ENCODE measurements at places on chromosomes 2 and 18.
A peak's percentile ranks its signal among the peaks of the same experiment; 100 is the strongest.

DNA sequence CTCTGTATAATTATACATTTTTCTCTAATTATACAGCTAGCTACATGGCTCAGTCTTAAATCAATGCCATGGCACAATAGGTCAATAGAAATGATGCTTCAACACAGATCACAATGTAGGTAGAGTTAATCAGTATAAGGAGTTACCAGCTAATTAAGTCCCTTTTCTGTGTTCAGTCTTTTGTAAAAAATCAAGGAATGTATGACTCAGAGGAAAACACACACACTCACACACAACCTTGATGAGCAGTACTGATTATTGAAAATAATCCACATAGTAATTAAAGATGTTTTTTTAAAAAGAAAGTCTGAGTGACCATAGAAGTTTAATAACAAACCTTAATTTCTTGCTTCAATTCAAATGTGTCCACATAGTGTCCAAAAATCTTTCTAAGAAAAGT is 691.3 kb downstream of the LRP1B start:
- no peak for DNase-seq

DNA sequence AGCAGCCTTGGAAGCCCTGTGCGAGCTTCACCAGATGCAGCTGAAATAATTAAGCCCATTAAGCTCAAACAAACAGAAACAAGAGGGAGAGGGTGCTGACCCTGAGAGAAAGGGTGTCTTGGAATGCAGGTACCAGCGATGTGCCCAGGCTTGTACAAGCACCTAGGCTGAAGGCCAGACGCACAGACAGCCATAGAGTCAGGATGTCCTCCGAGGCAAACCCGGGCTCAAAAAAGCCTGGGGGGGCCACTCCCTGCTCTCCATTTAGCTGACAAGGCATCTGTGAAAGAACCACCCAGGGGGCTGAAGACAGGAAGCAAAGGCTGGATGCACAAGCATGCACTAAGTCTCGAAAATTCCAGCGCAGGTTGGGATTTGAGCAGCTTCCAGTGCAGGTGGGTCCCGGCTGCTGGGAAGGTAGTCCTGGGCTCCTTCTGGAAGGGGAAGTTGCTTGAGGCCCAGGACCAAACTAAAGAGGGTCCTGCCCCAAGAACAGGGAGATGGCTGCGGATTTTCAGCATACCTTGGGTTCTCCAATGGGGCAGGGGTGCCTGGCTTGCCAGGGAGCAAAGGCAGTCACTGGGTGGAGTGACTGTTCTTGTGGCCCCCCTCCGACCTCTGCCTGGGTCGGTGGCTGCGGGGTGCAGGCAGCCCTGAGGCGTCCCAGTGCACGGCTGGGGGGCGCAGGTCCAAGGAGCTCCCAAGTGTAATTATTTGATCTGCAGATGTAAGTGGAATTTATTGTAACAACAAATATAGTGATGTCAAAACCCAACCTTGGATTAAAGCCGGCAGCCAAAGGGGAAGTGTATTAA is 5.9 kb downstream of the GBX2 start:
- no peak for DNase-seq

GRCh38 chr2:203915256-203915655 is 21.3 kb upstream of the ICOS start:
- DNase-seq: no peak

- DNase-seq: no peak
These were observed 124.1 kb downstream of the LNPK start for GRCh38 chr2:175877845-175878544.

DNA sequence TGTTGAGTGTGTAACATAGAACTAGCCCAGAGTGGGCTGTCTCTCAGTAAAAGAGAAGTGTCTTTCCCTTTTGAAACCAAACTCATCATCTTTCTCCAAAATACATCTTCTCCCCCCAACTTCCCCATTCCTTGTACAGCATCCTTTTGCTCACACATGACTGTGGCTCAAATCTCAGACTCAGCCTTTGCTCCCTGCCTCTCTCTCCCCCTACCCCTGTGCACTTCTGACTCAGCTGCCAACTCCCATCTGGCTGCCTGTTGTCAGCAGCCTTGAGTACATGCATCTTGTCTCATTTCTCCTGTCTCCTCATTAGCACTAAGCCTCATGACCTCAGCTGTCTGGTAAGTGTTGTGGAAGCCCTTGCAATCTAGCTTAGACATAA is 18.1 kb upstream of the MGAT4A start:
- DNase-seq: no peak

GRCh38 chr2:227406177-227407031 is 18.7 kb upstream of the SCYGR1 start:
- peak; percentile 73 for DNase-seq

DNA sequence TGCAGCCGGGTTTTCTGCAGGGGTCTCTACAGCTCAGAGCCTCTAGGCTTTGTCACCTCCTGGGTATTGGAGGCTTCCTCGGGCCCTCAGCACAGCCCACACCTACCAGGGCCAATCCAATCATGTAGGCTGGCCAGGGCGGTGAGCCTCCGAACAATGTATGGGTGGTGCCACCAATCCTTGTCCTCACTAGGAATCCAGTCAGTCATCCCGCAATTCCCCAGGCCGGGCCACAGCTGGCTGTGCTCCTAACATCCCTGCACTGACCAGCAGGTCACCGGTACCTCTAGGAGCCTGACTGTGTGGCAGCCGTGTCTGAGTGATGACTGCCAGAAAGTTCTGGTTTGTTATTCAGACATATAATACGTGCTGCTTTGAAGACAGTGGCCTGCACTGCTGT is 129.4 kb downstream of the SH3RF3 start:
- no peak for DNase-seq

DNA sequence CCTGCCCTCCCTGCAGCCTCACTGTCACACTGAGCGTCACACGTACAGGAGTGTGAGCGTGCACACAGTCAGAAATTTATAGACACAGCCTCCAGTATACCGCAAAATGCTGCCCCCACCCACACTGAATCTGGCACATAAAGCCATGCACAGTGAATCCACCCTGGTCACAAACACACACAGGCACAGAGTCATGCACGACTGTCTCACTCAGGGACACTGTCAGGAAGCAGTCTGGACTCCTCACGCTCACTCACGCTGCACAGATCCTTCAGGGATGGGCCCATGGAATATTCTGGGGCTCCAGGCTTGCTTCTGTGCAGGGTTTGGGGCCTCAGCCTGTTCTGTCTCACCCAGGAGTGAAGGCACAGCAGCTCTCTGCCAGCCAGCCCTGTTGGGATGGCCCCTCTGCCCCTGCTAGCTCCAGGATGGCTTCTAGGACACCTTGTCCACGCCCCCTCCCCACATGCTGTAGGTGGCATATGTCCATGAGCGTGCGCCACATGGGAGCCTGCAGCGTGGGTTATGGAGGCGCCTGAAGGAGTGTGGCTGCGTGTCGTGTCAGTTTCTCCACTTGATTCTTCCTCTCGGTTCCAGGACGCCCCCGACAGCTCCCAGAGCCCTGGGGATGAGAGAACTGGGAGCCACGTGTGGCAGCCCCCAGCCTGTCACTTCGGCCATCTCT is 175.8 kb downstream of the CELF4 start:
- DNase-seq: no peak

DNA sequence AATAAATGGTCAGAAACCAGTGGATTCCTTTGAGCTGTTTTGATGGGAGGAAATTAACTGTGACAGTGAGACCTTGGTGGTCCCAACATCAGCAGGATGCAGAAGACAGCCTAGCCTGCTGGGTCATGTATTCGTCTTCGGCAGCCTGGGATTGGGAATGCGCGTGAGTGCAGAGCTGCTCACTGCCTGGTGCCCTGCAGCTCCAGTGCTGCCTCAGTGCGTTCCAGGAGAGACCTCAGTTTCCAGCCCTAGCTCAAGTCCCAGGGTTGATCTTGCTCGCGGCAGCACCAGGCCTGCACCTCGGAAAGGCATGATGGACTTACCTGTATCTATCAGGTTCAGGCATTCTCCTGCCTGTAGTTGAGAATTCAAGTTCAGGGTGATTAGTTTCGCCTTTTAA is 203.9 kb downstream of the SH3RF3 start:
- no peak for DNase-seq

DNA sequence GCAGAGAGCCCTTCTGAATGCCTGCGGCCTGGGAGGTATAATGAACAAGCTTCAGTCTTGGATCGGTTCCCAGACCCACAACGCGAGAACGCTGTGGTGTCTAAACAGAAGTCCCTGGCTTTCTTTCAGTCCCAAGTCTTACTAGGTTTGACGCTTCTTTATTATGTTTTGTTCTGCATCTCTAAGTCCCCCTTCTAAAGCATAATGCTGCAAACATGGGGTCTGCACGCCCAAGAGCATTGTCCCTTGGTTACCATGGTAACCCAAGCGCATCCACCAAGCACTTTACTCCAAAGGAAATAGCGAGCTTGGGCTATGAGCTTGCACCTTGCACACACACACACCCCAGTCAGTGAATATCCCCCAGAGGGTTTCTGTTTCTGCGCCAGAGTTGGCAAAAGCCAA is 193.7 kb downstream of the INO80D start:
- peak; percentile 41 for DNase-seq

- no peak for DNase-seq
These were observed 36.0 kb downstream of the GALNT3 start for GRCh38 chr2:165757906-165758675.

GRCh38 chr2:20757405-20758090 is 65.4 kb downstream of the LDAH start:
- DNase-seq: no peak

- no peak for DNase-seq
These were observed 206.0 kb downstream of the NCK2 start for GRCh38 chr2:105950521-105951383.

DNA sequence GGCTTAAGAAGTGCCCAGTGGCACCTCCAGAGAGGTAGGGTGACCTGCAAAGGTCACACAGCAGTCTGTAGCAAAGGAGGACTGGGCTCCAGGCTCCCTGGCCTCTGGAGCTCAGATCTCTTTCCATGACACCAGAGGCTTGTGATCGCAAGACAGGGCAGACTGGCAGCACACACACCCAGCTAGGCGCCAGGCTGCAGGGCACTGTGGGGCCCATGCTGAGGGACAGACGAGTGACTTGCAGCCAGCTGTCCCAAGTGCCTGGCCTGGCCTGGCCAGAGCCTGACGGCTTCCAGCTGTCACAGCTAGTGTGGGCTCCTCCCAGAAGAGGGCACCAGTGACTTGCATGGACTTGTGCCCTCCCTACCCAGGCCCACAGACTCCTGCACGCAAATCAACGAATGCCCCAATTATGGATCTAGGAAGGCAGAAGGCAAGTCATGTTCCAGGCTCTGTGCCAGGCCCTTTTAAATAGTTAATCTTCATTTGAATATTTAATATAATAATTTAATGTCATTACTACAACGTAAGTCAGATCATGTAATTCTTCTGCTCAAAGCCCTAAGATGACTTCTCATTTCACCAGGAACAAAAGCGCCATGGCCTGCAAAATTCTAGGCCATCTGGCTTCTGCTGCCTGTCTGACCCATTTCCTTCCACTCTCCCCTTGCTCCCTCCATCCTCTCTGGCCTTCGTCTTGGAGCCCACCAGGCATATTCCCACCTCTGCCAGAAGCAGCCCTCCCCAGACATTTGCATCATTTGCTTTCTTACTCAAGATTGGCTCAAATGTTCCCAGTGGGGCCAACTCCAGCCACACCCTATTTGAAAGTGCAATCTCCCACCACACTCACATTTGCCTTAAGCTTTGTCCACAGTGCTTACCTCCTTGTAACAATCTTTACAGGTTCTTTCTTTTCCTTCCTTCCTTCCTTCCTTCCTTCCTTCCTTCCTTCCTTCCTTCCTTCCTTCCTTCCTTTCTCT is 3.7 kb upstream of the SPEG start:
- no peak for DNase-seq

DNA sequence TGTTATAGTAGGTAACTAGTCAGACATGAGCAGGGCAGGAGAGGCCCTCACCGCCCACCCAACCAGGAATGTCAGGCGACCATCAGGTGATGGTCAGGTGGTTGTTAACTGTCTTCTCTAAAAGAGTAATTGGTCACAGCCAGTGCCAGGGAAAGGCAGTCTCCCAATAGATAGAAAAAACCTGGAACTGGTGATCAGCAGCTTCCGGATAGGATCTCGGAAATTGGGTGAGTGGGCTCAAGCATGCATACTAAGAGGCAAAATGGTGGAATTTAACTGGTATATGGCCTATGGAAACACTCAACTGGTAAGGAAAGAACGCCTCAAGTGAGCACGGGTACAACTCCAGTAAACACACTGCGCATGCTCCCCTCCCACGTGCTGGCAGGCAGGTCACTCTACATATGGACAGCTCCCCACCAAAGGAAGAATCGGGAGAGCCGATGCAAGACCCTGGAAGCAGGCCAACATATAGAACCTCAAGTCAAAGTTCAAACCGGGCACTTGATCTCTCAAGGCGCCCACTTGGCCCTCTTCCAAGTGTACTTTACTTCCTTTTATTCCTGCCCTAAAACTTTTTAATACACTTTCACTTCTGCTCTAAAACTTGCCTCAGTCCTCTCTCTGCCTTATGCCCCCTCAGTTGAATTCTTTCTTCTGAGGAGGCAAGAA is 43.5 kb upstream of the TMEM131 start:
- DNase-seq: peak; percentile 53
